Thoracic aorta endothelial cell (primary cell): ENCODE measurements at places on chromosomes 1 and 21. TPM values are rescaled to one million over a fixed set of nuclear protein-coding genes. Genes with fewer than 3 reads are reported as not detected.

HSPB7 gene
- not detected in 2 replicates for total RNA-seq

GNG4 gene
- total RNA-seq: not detected in 2 replicates

KRTAP10-2 gene
- total RNA-seq: not detected in 2 replicates

FBXO44 gene
- 5.2 and 8.4 TPM in 2 replicates for total RNA-seq

SEMA6C gene
- total RNA-seq: 15.5 and 16.6 TPM in 2 replicates

LIN28A gene
- total RNA-seq: not detected in 2 replicates

RORC gene
- 0.13 TPM in 1 of 2 replicates, not detected in the other for total RNA-seq

FMO4 gene
- 0.65 and 0.80 TPM in 2 replicates for total RNA-seq

C1orf74 gene
- total RNA-seq: 3.2 and 4.6 TPM in 2 replicates

TFF2 gene
- not detected in 2 replicates for total RNA-seq

SLC45A1 gene
- total RNA-seq: 0.40 and 0.57 TPM in 2 replicates

GRHL3 gene
- not detected in 2 replicates for total RNA-seq

MOV10 gene
- 42.2 and 54.1 TPM in 2 replicates for total RNA-seq

CFAP107 gene
- not detected in 2 replicates for total RNA-seq

SGIP1 gene
- 7.2 and 22.3 TPM in 2 replicates for total RNA-seq

CD5L gene
- not detected in 2 replicates for total RNA-seq

TAF12 gene
- 20.8 and 21.0 TPM in 2 replicates for total RNA-seq

GBP1 gene
- 23.3 and 27.4 TPM in 2 replicates for total RNA-seq

NDUFS5 gene
- 330 and 429 TPM in 2 replicates for total RNA-seq

TPTE gene
- not detected in 2 replicates for total RNA-seq

MSH4 gene
- 0.14 and 0.27 TPM in 2 replicates for total RNA-seq

GPR25 gene
- total RNA-seq: not detected in 2 replicates

PCP4 gene
- total RNA-seq: not detected in 2 replicates

MAEL gene
- not detected in 2 replicates for total RNA-seq

OR2T33 gene
- total RNA-seq: 0.13 TPM in 1 of 2 replicates, not detected in the other

HRNR gene
- not detected in 2 replicates for total RNA-seq

RIMS3 gene
- 0.13 and 0.22 TPM in 2 replicates for total RNA-seq

CA6 gene
- not detected in 2 replicates for total RNA-seq

SRM gene
- 39.8 and 42.6 TPM in 2 replicates for total RNA-seq

IL19 gene
- total RNA-seq: not detected in 2 replicates

ZYG11A gene
- 1.1 and 1.2 TPM in 2 replicates for total RNA-seq

CPT2 gene
- total RNA-seq: 12.6 and 14.9 TPM in 2 replicates

EPHA2 gene
- total RNA-seq: 111 and 117 TPM in 2 replicates

MASP2 gene
- total RNA-seq: 0.07 TPM in 1 of 2 replicates, not detected in the other

MYBPH gene
- total RNA-seq: not detected in 2 replicates

RHOC gene
- 618 and 791 TPM in 2 replicates for total RNA-seq

FAM177B gene
- total RNA-seq: not detected in 2 replicates
